Glomerular endothelial cell (primary cell): ENCODE measurements at places on chromosomes 5 and 9. TPM values are rescaled to one million over a fixed set of nuclear protein-coding genes. Genes with fewer than 3 reads are reported as not detected.

PCDHB14 gene
- 1.6 and 6.7 TPM in 2 replicates for total RNA-seq

FAM81B gene
- total RNA-seq: 0.47 and 0.97 TPM in 2 replicates

MARCHF11 gene
- not detected in 2 replicates for total RNA-seq

KIF4B gene
- total RNA-seq: 0.23 and 0.39 TPM in 2 replicates

IFNA21 gene
- total RNA-seq: not detected in 2 replicates

SVEP1 gene
- total RNA-seq: 0.05 and 0.06 TPM in 2 replicates

ANKRD18B gene
- total RNA-seq: 0.82 and 0.93 TPM in 2 replicates

SPATA24 gene
- total RNA-seq: 4.8 and 9.5 TPM in 2 replicates

TMEFF1 gene
- 30.0 and 35.1 TPM in 2 replicates for total RNA-seq

DNAH5 gene
- total RNA-seq: 2.0 and 6.6 TPM in 2 replicates

FNIP1 gene
- total RNA-seq: 26.4 and 29.0 TPM in 2 replicates

AQP7 gene
- not detected in 2 replicates for total RNA-seq

ARL14EPL gene
- not detected in 2 replicates for total RNA-seq

TAS2R1 gene
- total RNA-seq: not detected in 2 replicates

FOXE1 gene
- 0.06 and 0.97 TPM in 2 replicates for total RNA-seq

MEIKIN gene
- total RNA-seq: not detected in 2 replicates

FSTL4 gene
- total RNA-seq: 0.18 TPM in 1 of 2 replicates, not detected in the other

IL7R gene
- 0.82 and 6.0 TPM in 2 replicates for total RNA-seq

TTC23L gene
- total RNA-seq: 0.41 and 0.63 TPM in 2 replicates

JAKMIP2 gene
- total RNA-seq: 0.29 and 0.44 TPM in 2 replicates

PNPLA7 gene
- total RNA-seq: 2.4 and 2.8 TPM in 2 replicates

GGTA1 gene
- total RNA-seq: 4.5 and 7.4 TPM in 2 replicates

IL4 gene
- total RNA-seq: not detected in 2 replicates

SOHLH1 gene
- 0.39 TPM in 1 of 2 replicates, not detected in the other for total RNA-seq

ORM2 gene
- not detected in 2 replicates for total RNA-seq

CDX1 gene
- not detected in 2 replicates for total RNA-seq
